Type B pancreatic cell (in vitro differentiated cells): ENCODE measurements at places on chromosomes 6 and 20. TPM values are rescaled to one million over a fixed set of nuclear protein-coding genes. Genes with fewer than 3 reads are reported as not detected.

PMEPA1 gene
- 4.3 and 8.8 TPM in 2 replicates for total RNA-seq

RAB44 gene
- 0.07 TPM in 1 of 2 replicates, not detected in the other for total RNA-seq

SLC22A3 gene
- 0.52 and 0.87 TPM in 2 replicates for total RNA-seq

UBE2J1 gene
- 30.6 and 32.0 TPM in 2 replicates for total RNA-seq

CLIC5 gene
- total RNA-seq, result 31.3 and 75.8 TPM in 2 replicates

UNC5CL gene
- total RNA-seq, result 3.1 and 5.1 TPM in 2 replicates

DDO gene
- not detected in 2 replicates for total RNA-seq

GUCA1A gene
- total RNA-seq, result 0.41 and 0.57 TPM in 2 replicates

GNAS-AS1 gene
- total RNA-seq, result 1.7 and 6.1 TPM in 2 replicates

LGSN gene
- total RNA-seq, result 0.10 TPM in 1 of 2 replicates, not detected in the other
